PC-3 (cell line): ENCODE measurements at places on chromosomes 13 and 19. TPM values are rescaled to one million over a fixed set of nuclear protein-coding genes. Genes with fewer than 3 reads are reported as not detected.

DNA sequence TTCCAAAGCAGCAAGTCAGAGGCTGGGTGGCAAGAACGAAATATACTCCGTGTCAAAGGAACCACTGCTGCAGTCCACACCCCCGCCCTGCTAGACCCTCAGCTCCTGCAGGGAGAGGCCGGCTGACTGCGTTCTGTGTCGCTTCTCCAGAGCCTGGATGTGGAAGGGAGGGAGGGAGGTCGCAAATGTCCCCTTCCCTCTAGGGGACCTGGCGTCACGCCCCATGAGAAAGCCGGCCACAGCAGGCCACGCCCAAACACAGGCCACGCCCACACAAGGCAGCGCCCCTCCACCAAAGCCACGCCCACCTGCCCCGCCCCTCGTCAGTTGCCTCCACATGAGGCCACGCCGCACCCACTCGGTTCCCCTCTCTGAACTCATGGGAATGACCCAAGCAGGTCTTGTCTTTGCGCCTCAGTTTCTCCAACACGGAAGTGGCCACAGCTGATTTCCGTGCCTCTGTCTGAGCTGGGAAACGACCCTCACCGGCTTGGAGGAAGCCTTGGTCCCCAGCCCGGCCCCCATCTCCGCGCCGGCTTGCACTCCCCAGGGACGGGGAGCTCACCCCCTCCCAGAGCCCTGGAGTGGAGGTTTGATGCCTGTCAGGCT, 38.4 kb upstream of the TCF3 start:
- peak; percentile 51 for DNase-seq

- no peak for DNase-seq
Measured at GRCh38 chr19:16541526-16542044, 652 bp downstream of the CHERP start.

GRCh38 chr19:17883627-17884410, 12.1 kb downstream of the SLC5A5 start:
- DNase-seq, result no peak

DNA sequence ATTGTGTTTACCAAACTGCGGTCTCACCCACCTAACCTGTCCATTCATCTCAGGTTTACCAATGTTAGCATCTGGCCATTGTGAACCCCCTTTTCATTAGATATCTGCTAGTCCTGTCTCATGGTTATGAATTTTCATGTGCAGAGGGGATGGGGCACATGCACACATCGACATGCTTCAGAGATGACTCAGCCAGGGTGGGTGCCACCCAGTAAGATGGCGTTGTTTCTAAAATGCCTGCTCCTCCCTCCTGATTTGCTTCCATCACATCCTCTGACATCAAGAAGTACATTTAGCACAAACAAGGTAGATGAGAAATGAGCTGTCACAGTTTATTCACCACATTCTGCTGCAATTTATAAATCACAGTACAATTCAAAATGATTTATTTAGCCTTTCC, 51.3 kb downstream of the GPALPP1 start:
- peak; percentile 10 for DNase-seq

DNA sequence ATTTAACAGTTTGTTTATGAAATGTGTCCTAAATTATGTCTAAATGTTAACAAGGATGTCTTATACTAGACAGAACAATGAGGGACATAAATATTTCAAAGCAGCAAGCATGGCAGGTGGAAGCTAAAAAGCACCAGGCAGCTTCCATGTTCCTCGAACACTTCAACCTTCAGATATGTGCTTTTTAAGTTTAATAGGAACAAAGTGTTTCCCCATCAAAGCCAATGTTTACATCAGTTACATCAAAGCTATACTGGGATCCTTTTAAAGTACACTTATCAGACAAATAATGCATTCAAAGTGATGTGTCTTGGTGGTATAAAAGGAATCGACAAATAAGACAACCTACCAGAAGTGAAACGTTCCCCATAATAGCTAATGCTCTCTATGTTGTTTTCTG, 2841.1 kb upstream of the PCDH20 start:
- DNase-seq, result no peak

DNA sequence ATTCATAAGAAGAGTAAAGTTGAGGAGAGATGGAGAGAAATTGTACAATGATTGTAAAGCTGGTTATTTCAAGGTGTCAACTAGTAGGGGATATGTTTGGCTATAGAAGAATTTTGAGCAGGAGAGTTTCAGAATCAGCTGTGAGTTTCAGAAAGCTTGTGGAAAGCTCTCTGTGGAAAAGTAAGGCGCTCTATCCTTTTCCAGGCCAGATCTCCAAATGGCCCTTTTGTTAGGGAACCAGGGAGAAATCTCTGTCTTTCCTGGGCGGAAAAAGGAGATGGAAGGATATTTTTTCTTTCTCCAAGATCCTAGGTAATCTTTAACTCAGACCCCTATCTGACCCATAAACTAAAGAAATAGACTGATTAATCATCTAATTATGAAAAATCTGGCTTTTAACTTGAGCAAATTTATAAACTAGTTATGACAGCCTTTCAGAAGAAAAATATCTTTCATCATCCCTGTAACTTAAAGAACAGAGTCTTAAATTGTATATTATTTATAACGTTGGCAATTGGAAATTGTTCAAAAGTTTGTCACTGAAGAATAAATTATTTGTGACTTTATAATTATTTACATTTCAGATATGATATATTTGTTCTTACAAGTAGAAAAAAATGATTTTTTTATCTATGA, 34.5 kb downstream of the SPRY2 start:
- DNase-seq, result no peak

DNA sequence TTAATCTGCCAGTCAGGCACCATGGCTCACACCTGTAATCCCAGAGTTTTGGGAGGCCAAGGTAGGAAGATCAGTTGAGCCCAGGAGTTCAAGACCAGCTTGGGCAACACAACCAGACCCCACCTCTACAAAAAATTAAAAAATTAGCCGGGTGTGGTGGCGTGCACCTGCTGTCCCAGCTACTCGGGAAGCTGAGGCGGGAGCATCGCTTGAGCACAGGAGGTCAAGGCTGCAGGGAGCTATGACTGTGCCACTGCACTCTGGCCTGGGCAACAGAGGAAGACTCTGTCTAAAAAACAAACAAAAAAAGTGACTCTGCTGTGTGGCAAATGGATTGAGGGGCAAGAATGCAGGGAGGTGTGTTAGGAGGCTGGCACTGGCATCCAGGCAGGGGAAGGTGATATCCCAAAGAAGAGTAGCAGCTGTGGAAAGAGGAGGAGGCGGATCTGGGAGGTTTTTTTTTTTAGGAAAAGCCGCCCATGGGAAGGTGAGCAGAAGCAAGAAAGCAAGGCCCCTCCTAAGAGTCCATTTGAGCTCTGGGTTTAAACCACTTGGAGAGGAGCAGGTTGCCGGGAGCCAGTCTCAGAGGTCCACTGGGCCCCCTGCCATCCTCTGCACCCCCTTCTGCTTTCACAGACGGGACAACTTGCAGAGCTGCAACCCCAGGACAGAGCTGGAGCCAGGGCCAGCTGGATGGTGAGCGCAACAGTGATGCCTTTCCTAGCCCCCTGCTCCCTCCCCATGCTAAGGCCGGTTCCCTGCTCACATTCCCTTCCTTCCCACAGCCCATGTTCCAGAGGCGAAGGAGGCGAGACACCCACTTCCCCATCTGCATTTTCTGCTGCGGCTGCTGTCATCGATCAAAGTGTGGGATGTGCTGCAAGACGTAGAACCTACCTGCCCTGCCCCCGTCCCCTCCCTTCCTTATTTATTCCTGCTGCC, 2.1 kb downstream of the HAMP start:
- DNase-seq, result no peak

- no peak for DNase-seq
Measured at GRCh38 chr13:58048670-58049069, 417.1 kb downstream of the PCDH17 start.

DNA sequence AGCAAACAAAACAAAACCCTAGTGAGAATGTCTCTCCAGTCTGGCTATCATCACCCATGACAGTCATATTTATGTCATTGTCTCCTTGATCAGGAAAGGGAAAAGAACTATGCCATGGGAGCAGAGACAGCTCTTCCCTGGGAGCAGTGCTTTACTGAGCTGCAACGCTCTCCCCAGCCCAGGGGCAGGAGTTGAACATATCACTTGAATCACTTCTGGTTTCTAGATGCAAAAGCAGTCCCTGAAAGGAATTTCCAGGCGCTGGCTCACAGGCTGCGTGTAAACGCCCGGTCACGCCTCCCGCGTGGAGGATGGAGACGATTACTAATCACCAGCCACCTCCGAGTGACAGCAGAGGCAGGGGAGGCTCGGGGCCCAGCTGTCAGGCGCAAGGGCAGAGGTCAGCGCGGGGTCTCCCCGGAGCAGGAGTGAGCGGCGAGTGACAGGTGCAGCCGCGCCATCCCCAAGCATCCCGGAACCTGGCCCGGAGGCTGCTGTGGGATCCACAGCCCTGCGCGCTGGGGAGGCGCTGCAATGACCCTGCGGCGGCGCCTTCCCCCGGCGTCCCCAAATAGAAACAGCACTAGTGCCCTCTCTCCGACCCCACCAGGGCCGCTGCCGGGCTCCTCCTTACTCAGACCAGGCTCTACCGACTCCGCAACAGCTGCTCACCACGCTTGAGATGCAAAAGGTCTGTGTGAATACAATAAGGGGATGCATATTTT, 23.5 kb upstream of the DCLK1 start:
- DNase-seq, result no peak

GRCh38 chr13:106433066-106433465, 102.4 kb downstream of the EFNB2 start:
- DNase-seq, result peak; percentile 2

- DNase-seq, result peak; percentile 88
Measured at GRCh38 chr13:34044660-34045080, 226.7 kb downstream of the RFC3 start.

- no peak for DNase-seq
Measured at GRCh38 chr19:28605501-28606268, 607.3 kb downstream of the UQCRFS1 start.

Gene MAST1
- 7.7 and 11.2 TPM in 2 replicates for total RNA-seq

Gene PSG5
- not detected in 2 replicates for total RNA-seq

Gene CEACAM3
- total RNA-seq, result not detected in 2 replicates

Gene THSD1
- total RNA-seq, result 1.0 and 1.3 TPM in 2 replicates
